CD4-positive, alpha-beta T cell treated with Interleukin-4 for 1 hour (primary cell): ENCODE measurements at places on chromosomes 5 and 9.

GRCh38 chr5:124639095-124639665 lies 107.3 kb downstream of the ZNF608 start:
- DNase-seq: no peak

DNA sequence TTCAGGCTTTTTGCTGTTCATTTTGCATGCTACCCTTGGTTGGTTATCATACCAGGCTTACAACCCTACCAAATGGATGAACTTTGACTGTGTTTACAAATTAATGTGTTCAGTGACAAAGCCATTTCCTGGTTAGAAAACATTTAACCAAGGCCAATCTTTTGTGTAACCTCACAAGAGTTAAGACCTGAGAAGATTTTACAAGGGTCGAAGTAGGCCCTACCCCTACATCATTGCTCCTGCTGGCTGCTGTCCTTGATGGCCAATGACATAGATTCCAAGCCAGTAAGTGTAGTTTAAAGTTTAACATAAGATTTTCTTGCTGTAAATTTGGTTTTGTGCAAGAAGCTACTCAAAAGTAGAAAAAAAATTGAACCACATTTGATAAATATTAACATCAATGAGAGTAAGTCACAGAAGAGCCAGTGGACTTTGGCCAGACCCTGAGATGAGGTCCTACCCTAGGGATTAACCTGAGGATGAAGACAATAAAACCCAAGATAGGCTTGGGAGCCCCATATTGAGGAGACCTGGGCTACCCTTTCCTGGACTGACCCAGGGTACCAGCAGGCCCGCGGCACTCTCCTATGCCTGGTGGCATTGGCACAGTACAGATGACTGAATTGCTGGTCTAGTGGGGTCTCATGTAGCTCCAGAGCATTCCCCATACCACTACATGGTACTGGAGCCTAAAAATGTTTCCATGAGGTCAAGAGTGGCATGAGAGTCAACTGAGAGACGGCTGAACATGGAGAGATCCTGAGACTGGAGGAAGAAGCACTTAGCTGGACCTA lies 8.3 kb downstream of the C1QTNF3 start:
- no peak for DNase-seq

DNA sequence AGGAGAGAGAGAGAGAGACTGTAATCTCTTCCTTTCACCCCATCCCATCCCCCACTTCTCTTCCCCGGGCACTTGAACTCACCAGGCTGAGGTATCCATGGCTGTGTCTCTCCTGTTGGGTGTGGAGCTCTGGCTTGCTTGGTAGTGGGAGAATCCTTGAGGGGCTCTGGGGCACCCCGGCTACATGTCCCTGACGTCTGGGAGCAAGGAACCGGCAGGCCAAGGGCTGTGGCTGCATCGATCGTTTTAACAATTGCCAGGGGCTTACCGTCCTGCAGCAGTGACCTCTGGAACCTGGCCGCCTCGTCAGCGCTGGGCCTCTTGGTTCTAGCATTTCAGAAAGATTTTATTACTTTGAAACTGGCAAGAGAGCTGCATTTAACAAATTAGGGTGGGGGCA lies 30.0 kb downstream of the FGF18 start:
- no peak for DNase-seq

DNA sequence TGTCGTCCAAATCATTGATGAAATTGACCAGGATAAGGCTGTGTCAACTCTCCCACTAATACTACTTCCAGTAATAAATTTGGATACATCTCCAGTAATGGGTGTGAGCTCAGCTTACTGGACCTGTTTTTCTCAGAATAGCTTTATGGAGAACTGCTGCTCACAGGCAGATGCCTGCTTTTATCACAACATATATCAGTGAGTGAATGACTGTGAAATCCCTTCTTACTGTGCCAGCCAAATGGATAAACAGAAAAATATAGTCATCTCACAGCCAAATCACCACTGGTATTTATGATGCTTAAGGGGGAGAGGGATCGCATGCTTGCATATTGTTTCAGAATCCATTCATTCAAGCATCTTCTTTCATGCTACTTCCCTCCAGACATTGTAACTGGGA lies 148.4 kb upstream of the PAPPA start:
- DNase-seq: no peak

GRCh38 chr9:96462541-96462940 lies 12.6 kb downstream of the HABP4 start:
- DNase-seq: no peak

DNA sequence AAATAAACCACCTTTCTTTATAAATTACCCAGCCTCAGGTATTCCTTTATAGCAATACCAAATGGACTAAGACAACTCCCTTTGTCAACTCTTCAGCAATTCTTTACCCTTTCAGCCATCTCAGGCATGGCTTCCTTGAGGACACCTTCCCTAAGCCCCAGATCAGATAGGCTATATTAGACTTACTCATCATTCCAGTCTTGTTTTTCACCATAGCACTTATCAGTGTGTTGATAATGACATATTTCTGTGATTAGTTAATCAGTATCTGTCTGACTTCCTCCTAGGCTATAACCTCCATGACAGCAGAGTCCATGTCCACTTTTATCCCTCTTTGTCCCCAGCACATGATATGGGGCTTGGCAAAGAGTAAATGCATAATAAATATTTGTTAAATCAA lies 238.1 kb downstream of the ACTL7B start:
- no peak for DNase-seq

DNA sequence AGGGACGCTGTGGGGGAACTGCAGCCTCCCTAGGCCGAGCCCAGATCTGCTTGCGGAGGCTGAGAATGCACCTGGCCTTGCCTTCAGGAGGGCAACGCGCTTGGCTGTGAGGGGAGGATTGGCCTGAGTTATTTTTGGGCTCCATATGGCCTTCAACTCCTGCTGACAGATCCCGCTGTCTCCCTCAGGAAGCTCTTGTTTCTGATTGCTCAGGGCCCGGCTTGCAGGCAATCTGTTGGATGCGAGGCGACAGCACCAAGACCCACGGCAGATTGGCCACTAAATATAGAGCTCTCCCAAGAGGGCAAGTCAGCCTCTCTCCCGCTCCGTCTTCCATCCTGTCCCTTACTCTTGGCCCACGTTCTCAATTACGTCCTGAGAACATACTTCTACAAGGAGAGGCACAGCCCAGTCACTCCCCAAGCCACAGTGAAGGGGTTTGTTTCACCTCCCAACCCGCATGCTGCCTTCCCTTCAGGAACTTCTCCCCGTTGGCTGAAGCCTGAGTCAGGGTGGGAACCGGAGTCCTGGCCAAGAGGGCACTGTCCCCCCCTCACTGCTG lies 53.6 kb downstream of the RASGEF1C start:
- no peak for DNase-seq

- DNase-seq: peak; percentile 54
These were observed 12.2 kb upstream of the ELL2 start for GRCh38 chr5:95973793-95974325.

DNA sequence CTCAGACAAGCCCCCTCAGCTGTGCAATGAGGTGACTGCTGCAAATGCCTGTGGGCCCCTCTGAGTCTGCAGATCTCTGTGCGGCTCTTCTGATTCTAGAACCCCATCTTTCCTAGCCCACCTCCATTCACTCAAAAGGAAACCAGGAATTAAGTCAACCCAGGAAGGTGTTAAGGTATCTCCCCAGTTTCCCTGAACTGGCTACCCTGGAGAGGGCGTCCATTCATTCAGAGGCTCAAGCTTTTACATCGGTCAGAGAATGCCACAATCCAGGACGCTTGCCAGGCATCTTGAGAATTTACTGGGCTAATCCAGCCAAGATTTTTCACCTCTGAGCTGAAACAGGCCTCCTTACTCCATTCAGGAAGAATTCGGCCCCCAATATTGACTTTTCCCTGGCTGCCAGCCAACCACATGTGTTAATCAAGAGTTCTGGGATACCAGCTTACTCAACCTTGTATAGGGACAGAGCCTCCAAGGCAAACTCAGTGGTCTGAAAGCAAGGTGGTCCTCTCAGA lies 889 bp upstream of the ADAMTS12 start:
- DNase-seq: no peak

- no peak for DNase-seq
These were observed 6.8 kb downstream of the SLC24A2 start for GRCh38 chr9:19782005-19782404.

- DNase-seq: no peak
These were observed 4.2 kb downstream of the CNOT6 start for GRCh38 chr5:180498378-180498777.

DNA sequence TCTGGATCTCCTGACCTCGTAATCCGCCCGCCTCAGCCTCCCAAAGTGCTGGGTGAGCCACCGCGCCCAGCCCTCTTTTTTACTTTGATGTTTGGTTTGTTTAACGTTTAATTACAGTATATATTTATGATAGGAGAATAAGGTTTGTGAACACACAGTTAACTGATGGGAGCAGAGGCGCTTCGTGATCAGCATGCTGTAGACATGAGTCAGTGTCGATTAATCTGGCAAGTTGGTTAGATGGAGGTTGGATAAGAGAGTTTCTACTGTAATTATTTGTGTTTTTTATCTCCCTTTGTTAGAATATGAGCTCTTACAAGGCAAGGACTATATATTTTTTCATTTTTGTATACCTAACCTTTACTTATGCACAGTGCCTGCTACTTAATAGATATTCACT lies 14.3 kb downstream of the ATG10 start:
- DNase-seq: no peak

GRCh38 chr9:99341686-99342085 lies 119.6 kb downstream of the SEC61B start:
- no peak for DNase-seq

DNA sequence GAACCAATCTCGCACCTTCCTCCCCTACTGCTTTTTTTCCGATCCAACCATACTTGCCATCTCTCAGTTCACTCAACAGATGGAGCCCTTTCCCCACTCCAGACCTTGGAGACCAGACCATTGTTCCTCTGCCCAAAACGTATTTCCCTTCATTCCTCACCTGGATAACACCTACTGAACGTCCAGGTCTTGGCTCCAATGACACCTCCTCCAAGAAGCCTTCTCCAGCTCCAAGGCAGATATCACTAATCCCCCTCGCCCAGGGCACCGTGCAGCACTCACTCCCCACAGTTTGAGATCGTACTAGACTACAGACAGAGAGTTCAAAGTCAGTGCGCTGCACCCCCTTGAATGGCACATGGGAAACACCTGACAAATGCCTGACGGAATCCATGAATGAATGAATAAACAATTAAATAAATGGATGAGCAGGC lies 47.1 kb upstream of the AKNA start:
- DNase-seq: peak; percentile 29

- no peak for DNase-seq
These were observed 372.6 kb upstream of the MPDZ start for GRCh38 chr9:13651969-13652663.

DNA sequence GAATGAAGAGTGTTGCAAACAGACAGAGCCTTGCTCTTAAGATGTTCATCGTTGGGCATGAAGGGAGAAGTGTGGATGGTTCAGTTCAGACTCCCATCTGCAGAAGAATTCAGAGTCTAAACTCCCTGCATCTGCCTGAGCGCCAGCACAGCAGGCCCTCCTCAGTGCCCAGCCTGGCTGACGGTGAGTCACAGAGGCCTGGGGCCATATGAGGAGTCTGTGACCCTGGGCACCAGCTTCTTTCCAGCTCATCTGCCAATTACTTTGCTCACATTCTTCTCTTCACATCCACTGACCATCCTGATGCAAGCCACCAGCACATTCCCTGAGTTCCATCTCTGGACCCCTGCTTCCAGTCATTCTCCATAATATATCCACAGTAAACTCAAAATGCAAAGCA lies 401.1 kb upstream of the TRPC7 start:
- DNase-seq: no peak

GRCh38 chr5:133287500-133287899 lies 235.7 kb downstream of the HSPA4 start:
- DNase-seq: peak; percentile 38

GRCh38 chr9:127313042-127313560 lies 48.5 kb downstream of the GARNL3 start:
- no peak for DNase-seq

- DNase-seq: no peak
These were observed 21.0 kb upstream of the OR13F1 start for GRCh38 chr9:104482921-104483570.

GRCh38 chr5:58666141-58666540 lies 83.3 kb downstream of the RAB3C start:
- no peak for DNase-seq

- DNase-seq: no peak
These were observed 19.6 kb downstream of the RMI1 start for GRCh38 chr9:84000186-84000585.

GRCh38 chr5:143946837-143947236 lies 134.9 kb downstream of the HMHB1 start:
- no peak for DNase-seq

DNA sequence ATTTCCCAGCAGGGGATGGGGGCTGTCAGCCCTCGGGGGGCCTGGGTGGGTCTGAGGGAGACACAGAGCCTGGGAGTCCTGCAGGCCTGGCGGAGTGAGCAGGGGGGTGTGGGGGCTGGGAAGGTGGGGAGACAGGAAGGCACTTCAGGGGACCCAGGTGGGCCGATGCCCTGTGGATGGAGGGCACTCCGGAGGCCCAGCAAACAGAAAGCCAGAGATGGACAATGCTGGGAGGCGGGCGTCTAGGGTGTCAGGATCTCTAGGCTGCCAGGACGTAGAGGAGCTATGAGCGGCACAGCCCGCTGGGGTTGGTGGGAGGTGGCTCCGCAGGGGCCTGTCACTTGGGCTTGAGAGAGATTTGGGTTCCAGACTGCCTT lies 87.6 kb upstream of the COL5A1 start:
- no peak for DNase-seq

DNA sequence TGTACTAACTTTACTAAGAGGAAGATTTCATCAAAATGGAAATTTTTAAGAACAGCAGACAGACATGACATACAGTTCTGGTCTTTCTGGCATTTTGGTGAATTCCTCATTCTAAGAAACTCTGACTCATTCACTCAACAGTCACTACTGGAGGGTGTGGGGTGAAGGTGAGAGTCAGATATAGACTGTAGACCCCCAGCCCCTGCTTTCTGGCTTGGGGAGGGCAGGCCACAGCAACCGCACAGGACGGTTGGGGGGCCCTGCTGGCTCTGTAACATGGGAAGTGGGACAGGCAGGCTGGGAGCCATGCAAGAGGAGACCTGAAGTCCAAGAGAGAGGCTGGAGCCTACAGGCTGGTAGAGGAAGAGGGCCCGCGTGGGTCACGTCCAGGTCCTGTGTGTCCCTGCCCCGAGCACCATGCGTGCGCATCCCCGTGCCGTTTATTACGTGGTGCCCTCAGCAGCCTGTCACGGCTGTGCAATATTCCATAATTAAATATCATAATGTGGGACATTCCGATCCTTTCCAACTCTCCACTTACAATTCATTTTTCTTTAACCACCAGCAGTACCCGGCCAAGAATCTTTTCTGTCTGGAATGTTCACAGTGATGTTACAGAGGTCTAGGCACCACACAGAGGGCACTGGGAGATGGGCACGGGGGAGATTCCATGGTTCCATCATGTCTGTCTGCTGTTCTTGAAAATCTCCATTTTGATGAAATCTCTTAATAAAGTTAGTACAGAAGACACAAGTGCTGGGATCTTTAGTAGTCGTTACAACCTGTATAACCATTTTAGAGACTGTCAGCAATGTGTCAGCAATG lies 75.5 kb downstream of the SEMA4D start:
- peak; percentile 48 for DNase-seq
